Activated T-helper 9 cell treated with anti-CD3 and anti-CD28 coated beads, Interleukin-2, amount 50 U/mL, for 16 hours (primary cell): ENCODE measurements at places on chromosomes 2 and 18.

- no peak for DNase-seq
Observed at GRCh38 chr2:62499430-62500060, 6.5 kb downstream of the TMEM17 start.

GRCh38 chr2:72497763-72498162 is 328.1 kb downstream of the EXOC6B start:
- no peak for DNase-seq

DNA sequence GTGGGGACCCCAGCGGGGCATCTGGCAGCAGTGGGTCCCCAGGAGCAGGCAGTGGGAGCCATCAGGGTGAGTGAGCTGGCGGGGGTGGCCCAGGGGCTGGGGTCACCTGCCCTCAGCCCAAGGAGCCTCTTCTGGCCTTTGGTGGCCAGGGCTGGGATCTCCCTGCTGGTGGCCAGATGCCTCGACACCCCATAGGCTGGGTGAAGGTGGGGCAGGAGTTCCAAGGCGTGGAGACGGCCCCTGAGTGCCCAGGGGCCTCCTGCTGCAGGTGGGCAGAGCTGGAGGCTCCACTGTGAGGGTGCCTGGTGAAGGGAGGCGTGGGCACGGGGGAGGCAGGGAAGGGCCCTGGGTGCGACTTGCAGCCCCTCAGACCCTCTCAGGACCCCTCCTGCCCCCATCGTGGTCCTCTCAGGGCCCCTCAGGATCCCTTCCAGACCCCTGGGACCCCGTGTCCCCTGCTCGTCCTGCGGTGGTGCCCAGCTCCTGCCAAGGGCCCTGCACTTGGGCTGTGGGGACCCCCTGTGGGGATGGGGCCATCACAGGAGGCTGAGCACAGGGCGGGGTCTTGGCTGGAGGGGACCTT is 5.0 kb upstream of the GPR35 start:
- DNase-seq = no peak

GRCh38 chr18:8895987-8896619 is 190.7 kb downstream of the MTCL1 start:
- no peak for DNase-seq

GRCh38 chr2:3871002-3871401 is 167.6 kb downstream of the DCDC2C start:
- no peak for DNase-seq

DNA sequence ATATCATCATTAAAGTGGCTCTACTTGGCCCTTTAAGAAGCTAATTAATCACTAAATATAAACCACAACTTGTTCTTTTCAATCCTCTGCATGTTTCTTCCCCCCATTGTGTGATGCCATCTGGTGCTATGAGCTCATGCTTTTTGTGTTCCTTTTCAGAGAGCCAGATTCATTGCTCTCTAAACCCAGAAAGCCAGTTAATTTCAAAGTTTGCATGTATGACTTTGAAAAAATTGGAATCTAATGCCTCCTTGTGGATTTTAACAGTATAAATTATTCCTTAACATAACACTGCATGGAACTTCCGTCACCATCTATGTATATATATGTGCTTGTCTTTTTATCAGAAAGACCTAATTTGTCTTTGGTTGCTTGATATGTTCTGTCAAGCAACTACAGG is 31.1 kb downstream of the TMEM178A start:
- no peak for DNase-seq

DNA sequence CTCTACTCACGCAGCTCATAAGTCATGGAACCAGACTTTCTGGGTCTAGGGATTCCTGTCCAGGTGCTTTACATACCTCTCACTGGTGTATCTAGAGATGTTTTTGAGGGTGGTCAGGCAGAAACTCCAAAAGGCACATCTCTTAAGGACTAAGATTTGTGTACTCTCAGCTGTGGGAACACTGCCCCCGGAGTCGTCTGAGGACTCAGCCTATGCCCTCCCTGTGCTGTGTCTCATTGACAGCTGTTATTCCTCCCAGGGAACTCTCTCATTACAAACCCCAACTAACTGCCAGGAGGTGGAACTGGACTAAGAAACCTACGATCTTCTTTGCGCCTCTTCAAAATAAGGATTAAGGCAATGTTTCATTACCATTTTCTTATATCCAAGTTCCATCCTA is 293.9 kb upstream of the DLGAP1 start:
- no peak for DNase-seq

DNA sequence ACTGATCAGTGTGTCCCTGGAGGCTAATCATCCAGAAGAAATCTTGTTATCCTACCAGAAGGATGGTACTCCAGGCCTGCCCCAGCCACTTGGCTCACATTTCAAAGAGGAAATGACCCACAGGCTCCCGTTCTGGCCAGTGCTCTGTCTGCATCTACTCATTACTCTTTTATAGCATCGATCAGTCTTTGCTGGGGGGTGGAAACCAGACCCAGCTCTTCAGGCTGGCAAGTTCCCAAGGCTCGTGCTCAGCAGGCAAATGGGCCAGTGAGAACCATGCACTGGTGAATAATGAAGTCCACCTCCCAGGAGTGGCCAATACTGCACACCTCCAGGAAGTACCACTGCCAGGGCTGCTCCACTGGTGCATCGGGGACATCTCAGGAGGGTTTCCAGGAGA is 38.8 kb downstream of the DNER start:
- no peak for DNase-seq

GRCh38 chr2:212897296-212897695 is 254.1 kb downstream of the IKZF2 start:
- no peak for DNase-seq

DNA sequence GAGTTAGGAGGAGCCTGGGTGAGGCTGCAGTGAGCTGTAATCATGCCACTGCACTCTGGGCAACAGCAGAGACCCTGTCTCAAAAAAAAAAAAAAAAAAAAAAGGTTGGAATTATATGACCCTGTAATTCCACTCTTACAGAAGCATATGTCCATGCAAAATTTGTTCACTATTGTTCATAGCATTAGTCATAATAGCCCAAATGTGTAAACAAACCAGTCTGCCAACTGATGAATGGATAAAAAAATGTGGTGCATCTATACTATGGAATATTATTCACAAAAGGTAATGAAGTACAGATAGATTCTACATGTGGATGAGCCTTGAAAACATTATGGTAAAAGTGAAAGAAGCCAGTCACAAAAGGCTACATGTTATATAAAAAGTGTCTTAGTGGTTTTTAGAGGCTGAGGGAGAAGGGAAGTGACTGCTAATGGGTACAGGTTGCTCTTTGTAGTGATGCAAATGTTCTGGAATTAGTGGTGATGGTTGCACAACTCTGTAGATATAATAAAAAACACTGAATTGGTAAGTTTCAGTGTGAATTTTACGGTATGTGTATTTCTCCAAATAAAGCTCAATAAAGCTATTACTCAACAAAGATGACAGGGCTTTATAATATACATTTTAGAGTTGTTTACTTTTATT is 9.4 kb downstream of the COA5 start:
- DNase-seq = no peak

GRCh38 chr2:208370881-208371633 is 35.5 kb upstream of the PTH2R start:
- DNase-seq = no peak
